ENCODE measurements at places on chromosomes 6 and 20.
A peak's percentile ranks its signal among the peaks of the same experiment; 100 is the strongest.

DNA sequence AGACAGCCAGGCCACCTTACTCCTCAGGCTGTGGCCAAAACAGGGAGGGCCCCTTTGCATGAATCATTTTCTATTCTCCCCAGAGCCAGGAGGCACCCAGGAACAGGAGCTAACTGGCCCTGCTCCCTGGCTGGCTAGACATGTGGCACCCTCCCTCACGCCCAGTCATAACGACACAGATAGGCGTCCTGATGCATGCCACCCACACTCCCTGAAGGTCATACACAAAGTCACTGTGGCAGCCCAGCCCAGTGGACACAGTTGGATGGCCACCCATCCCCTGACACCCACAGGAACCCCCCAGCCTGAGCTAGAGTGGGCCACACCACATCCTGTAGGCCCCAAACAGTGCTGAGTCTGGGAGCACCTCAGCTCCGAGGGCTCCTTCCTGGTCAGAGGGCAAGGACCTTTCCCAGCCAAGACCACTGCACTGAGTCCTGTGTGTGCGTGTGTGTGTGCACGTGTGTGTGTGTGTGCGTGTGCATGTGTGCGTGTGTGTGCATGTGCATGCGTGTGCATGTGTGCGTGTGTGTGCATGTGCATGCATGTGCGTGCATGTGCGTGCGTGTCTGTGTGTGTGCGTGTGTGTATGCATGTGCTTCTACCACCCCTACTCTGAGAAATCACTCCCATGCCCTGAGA is 21.6 kb downstream of the TFEB start:
- DNase-seq, result no peak

GRCh38 chr6:20468209-20468608 is 66.0 kb upstream of the CDKAL1 start:
- no peak for DNase-seq

DNA sequence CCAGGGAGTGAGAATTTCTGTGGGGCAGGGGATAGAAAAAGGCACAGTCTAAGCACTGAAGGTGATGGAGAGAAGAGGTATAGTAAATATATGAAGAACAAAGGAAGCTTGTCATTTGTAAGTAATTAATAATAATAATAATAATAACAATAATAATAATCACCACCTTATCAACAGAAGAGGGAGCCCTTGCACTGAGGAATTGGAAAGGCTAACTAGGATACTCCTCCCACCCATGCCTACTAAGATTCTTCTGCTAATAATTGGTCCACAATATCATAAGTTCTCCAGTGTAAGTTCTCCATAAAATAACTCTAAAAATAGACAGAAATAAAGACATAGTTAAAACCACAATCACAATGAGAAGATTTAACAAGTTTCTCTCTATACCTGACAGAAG is 912 bp upstream of the OR12D3 start:
- DNase-seq, result no peak

- DNase-seq, result no peak
Observed at GRCh38 chr20:57445298-57445697, 54.1 kb downstream of the RBM38 start.

DNA sequence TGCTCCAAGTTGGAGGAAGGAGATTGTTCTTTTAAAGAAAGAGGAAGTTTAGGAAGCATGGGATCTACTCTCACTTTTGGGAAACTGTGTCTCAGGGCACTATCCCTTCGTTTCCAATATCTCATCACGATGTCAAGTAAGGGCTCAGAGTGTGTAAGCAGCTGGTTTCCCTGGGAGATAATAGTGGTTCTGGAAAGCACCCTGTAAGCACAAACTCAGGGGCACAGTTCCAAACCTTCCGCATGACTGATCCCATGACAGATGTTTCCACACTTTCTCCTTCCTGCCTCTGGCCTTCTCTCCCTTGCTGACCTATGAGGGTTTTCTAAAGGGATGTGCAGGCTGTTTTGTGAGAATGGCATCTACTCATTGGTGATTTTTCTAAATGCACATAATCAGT is 33.9 kb downstream of the ADTRP start:
- DNase-seq, result peak; percentile 96

DNA sequence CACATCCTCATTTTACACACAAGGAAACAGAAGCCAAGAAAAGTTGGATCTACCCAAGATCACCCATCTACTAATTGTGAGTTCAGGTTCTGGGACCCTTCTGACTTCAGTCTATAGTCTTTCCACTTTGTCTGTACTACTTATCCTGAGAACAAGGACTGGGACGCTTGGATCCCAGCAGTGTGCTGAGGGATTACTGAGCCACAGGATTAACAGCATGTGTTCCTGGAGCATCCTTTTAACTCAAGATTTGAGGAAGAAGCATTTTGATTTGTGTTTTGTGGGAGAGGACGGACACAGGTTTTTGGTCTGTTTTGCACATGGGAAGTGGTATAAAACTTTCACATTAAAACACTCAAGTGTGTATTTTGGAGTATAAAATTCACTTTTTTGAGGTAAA is 4.4 kb downstream of the ENPP4 start:
- no peak for DNase-seq

- DNase-seq, result no peak
Observed at GRCh38 chr6:53878808-53879207, 84.0 kb downstream of the LRRC1 start.

GRCh38 chr6:72798196-72798595 is 176.3 kb downstream of the KCNQ5 start:
- DNase-seq, result peak; percentile 40

- no peak for DNase-seq
Observed at GRCh38 chr6:6686176-6686575, 97.7 kb downstream of the LY86 start.

DNA sequence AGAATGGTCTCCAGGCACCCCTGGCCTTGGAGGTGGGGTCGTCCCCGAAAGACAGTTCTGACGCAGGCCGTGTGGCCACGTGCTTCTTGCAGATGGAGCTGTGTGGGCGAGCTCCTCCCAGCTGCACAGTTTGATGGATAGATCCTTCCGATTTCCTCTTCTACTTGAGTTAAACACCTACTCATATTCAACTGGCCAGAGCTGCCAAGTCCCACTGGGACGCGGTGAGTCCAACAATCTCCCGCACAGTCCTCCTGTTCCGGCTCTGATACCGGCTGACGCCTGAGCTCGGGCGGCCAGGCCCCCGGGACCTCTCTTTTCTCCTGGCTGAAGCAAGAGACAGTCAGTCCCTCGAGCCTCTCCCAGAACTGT is 57.9 kb upstream of the DACT2 start:
- DNase-seq, result no peak

DNA sequence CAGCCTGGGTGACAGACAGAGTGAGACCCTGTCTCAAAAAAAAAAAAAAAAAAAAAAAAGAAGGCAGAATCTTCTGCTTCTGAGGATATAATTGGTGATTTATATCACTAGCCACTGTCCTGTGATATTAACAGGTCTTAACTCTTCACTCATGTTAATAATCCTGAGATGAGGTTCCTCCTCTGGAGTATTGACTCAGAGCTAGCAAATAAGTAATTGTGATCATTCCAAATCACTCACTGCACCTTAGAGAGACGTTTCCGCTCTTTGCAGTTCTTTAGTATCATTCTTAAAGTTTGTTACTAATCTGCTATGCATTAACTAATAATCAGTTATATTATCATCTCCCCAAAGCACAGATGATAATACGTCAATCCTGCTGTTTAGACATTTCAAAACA is 41.6 kb upstream of the NOX3 start:
- DNase-seq, result no peak

DNA sequence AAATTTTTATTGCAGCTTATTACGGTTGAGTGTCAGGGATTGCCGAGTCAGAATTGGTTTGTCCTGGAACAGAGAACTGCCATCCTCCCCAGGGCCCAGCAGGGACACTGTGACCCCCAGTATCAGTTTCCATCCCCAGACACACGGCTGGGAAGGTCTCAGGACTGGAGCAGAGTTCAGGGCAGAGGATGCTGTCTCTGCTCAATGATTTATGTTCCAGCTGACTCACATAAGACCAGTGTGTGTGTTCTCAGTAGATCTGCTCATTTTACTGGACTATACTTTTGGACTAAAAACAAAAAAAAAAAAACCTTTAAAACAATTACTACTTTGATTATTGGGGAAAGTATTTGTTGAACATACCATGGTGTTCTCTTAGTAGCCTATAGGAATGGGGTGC is 44.2 kb downstream of the FNDC1 start:
- DNase-seq, result no peak

GRCh38 chr20:9126527-9126926 is 57.6 kb downstream of the PLCB4 start:
- DNase-seq, result no peak

DNA sequence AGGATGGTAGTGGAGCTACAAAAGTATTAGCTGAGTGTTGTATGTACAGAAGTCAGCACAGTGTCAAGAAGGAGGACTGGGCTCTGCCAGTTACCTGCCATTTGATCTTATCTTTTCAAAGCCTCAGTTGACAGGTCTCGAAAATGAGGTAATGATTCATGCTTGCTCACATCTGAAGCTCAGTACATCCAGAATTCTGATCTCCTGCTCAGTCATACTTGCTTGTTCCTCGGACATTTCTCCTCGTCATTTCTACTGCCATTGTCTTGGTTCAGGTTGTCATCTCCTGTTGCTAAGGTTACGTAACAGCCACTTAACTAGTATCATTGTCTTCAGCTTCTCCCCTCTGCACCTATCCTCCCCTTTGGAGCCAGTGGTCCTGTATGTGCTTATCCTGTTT is 89.5 kb downstream of the SLX4IP start:
- DNase-seq, result no peak

- no peak for DNase-seq
Observed at GRCh38 chr6:138155443-138155842, 6.3 kb upstream of the ARFGEF3 start.

DNA sequence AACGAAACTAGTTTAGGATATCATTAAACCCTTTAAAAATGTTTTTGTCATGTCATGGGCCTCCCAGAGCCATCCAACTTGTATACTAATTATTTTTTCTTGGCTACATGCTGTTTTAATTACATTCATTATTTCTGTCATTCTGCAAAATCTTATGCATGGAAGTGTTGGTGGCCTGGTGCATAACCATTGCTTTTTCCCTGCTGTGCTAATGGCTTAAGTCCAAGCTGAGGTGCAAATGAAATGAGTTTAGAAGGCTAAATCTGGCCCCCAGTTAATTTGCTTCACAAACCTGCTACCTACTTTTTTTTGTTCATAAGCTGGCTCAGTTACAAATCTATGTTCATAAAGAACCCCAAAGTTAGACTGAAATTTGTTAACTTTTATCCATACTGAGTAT is 1249.9 kb downstream of the EPHA7 start:
- DNase-seq, result no peak

DNA sequence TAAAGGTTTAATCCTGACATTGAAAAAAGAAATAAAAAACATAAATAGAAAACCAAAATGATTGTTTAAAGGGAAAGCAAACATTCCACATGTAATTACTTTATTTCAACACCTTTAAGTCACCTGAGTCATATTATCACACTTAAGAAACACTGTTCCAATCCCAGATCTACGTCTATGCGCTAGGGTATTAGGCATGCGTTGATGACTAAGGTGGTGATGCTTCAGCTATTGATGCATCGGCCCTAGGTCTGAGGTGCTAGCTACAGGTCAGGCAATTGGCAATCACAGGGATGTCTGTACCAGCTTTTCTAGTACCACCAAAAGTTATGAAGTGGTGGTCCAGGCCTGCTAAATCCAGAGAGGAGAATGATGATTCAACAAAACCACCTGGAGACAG is 97.7 kb upstream of the BCLAF1 start:
- no peak for DNase-seq

DNA sequence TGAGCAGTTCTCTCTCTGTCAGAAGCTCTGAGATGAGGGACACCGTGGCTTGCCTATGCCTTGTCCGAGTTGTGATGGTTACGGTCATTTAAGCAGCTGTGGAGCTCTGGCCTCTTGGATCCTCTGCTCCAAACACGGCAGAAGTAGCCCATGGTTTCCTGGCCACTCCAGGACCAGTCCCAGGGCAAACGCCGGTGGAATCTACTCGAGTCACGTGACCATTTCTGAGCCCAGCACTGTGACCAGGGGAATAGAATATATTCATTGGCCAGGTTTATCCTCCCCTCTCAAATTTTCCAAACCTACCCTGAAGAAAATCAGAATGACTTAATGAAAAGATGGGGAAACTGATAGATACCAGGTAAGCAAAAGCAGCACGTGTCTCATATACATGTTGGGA is 152.8 kb downstream of the TTLL2 start:
- DNase-seq, result no peak

GRCh38 chr20:10492844-10493243 is 57.7 kb downstream of the SLX4IP start:
- no peak for DNase-seq

GRCh38 chr20:7355051-7355450 is 585.2 kb downstream of the HAO1 start:
- DNase-seq, result no peak

DNA sequence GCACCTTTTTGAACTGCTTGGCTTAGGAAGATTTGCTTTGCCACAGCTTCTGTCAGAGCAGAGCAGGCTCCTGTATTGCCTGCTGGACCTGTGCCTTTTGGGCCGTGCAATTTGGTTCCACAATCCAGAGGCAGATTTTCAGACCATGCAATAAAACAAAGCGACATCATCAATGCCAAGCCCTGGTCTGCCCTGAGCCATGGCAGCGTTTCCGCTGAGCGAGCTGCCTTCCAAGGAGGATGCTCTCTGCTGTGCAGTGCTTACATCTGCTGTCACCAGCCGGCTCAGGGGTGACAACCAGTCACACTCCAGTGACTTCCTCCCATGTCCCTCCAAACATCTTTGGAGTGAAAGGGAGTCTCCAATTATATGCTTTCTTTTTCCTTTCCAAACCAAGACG is 282.2 kb downstream of the CDH26 start:
- no peak for DNase-seq

DNA sequence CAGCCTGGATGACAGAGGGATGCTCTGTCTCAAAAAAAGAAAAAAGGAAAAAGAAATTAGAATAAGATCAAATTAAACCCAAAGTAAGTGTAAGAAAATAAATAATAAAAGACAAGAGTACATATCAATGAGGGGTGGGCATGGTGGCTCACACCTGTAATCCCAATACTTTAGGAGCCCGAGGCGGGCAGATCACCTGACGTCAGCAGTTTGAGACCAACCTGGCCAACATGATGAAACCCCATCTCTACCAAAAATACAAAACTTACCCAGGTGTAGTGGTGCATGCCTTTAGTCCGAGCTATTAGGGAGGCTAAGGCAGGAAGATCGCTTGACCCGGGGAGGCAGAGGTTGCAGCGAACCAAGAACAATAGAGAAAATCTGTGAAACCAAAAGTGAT is 14.9 kb upstream of the STAU1 start:
- DNase-seq, result no peak
